ENCODE measurements at places on chromosomes 11 and 22.

DNA sequence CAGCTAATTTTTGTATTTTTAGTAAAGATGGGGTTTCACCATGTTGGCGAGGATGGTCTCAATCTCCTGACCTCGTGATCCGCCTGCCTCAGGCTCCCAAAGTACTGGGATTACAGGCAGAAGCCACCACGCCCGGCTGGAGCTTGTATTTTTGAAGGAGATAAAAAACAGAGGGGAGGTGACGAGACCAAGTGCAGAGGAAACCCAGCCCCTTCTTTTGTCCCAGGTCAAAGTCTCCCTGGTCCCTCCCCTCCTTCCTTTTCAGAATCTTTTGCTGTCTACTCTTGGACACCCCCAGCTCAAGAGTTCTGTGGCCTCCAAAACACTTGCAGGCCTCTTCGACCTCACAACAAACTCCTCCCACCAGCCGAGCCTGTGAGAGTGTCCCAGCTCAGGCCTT, 12.2 kb upstream of the TMEM184B start:
- DNase-seq, result no peak

- no peak for DNase-seq
Observed at GRCh38 chr11:123103326-123103980, 41.5 kb upstream of the HSPA8 start.

DNA sequence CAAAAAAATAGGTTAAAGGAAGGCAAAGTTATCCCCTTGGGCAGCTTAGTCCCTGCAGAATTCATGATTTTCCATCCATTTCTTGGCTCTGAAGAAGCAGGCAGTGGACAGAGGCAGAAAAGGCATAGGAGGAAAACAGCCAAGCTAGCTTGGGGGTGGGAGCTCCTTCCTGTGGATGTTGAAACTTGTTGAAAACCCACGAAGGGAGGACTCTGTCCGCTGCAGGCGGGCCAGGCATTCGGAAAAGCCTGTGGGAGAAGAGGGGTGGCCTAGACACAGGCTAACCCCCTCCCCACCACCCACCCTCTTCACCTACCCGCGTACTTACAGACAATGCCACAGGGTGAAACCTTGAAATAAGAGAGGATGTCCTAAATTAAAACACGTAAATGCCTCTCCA, 72.1 kb downstream of the C22orf31 start:
- DNase-seq, result no peak

DNA sequence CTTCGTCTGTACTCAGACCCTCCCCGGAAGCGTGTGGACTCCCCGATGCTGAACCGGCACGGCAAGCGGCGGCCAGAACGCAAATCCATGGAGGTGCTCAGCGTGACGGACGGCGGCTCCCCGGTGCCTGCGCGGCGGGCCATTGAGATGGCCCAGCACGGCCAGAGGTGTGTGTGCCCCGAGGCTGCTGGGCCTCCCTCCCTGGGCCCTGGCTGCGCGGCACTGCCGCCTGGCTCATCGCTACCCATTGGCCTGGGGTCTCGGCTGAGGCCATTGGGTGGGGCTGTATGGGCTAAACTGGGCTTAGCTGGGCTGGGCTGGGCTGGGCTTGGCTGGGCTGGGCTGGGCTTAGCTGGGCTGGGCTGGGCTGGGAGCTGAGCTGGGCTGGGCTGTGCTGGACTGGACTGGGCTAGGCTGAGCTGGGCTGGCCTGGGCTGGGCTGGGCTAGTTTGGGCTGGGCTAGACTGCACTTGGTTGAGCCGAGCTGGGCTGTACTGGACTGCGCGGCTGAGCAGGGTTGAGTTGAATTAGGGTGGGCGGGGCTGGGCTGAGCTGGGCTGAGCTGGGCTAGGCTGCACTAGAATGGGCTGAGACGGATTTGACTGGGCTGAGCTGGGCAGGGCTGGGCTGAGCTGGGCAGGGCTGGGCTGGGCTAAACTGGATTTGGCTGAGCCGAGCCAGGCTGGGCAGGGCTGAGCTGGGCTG, 40.7 kb downstream of the MOB2 start:
- DNase-seq, result no peak

DNA sequence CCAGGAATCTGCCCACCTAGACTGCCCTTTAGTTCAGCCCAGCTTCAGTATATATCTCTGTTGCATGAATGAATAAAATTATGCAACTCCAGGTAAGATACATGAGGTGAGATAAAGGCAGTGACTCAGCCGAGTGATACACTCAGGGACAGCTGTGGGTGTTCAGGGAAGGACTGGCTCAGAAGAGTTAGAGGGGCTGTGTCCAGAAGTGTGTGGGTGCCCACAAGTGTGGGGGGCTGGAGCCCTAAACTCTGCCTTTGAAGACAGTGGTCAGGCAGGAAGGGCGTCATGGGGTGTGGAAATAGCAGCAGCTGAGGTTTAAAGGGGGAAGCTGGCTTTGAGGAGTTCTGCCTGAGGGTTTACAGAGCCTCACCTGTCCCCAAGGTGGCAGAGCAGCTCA, 8.3 kb downstream of the FTH1 start:
- DNase-seq, result peak; percentile 48

DNA sequence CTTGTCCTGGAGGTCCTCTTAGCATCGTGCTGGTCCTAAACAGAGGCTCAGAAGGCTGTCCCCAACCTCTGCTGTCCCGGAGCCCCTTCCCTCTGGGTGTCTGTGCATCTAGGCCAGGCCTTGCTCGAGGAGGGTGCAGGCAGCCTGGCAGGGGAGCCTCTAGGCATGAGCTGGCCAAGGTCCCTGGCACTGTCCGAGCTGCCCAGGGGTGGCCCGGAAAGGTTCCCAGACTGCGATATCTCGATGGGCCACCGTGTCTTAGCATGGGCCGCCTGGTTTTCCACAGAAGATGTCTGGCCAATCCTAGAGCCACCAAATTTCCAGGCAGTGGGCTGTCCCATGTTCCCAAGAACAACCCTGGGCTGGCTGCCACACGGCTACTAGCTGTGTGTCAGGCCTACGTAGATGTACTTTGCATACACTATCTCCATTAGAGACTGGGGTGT, 24.6 kb upstream of the SMIM38 start:
- DNase-seq, result no peak

- DNase-seq, result peak; percentile 60
Observed at GRCh38 chr11:121367001-121367843, 74.7 kb downstream of the SC5D start.

GRCh38 chr11:82936261-82936660, 34.7 kb downstream of the DDIAS start:
- DNase-seq, result no peak

GRCh38 chr11:77590194-77590782, 535 bp downstream of the AQP11 start:
- no peak for DNase-seq

GRCh38 chr11:35061516-35062440, 77.2 kb upstream of the CD44 start:
- DNase-seq, result no peak

GRCh38 chr11:116302756-116303155, 470.0 kb downstream of the BUD13 start:
- no peak for DNase-seq

All from activated CD8-positive, alpha-beta memory T cell treated with anti-CD3 and anti-CD28 coated beads for 24 hours (primary cell).